ENCODE measurements at places on chromosomes 11 and 22.

DNA sequence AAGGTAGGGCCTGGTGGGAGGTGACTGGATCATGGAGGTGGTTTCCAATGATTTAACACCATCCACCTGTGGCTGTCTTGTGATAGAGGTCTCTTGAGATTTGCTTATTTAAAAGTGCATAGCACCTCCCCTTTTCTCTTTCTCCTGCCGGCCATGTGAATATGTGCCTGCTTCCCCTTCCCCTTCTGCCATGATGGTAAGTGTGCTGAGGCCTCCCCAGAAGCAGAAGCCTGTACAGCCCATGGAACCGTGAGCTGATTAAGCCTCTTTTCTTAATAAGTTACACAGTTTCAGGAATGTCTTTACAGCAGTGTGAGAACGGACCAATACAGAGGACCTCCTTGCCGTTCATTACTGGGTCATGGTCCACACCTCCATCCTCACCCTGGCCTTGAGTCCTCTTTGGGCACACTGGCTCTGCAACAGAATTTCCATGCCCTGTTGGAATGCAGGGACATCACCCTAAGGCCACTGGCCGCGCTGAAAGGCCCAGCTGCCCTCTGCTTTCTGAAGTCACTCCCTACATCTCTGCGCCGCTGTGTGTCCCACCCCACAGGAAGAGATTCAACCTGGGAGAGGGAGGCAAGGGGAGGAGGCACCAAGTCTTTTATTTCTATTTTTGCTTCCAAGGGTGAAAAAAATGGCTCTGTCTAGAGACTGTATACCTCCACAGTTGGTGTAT is 49.0 kb upstream of the DKK3 start:
- no peak for DNase-seq

DNA sequence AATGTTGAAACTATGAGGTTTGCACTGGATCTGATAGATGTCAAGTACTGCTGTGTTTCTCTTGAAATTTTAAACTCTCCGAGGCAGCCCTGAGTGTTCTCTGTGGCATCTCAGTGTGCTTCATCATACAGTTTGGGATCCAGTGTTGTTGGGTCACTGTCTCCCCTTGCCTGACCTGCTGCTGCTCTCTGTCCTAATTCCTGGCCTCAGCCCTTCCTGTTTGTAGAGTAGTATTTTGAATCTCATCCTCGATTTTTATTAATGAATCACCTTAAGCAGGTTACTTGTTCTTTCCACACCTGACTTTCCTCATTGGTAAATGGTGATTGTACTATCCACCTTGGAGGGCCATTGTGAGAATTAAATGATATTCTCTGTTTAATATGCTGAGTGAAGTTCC is 70.7 kb upstream of the PAX6 start:
- no peak for DNase-seq

- DNase-seq, result no peak
These were observed 631.4 kb upstream of the B3GAT1 start for GRCh38 chr11:135043434-135043833.

GRCh38 chr11:131811383-131811782 is 441.0 kb downstream of the NTM start:
- DNase-seq, result no peak

GRCh38 chr11:8233691-8234424 is 29.8 kb downstream of the LMO1 start:
- DNase-seq, result no peak

DNA sequence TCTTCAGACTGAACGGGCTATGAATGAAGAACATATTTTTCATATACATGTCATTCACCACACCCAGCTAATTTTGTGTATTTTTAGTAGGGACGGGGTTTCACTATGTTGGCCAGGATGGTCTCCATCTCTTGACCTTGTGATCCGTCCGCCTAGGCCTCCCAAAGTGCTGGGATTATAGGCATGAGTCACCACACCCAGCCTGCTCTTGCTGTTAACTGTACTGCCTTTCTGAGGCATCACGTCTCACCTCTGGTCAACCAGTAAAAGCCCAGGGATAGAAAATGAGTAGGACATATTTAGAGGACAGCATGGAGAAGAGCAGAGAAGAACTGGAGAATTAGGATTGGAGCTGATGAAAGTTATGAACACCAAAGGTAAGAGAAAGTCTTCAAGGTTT is 55.6 kb downstream of the APOL3 start:
- no peak for DNase-seq

Data from GM13977 (cell line).